HT-29 (cell line): ENCODE measurements at places on chromosomes 1 and 21. TPM values are rescaled to one million over a fixed set of nuclear protein-coding genes. Genes with fewer than 3 reads are reported as not detected.

The GPR61 gene
- total RNA-seq, result 0.18 TPM in 1 of 2 replicates, not detected in the other

The FAM72A gene
- 3.8 and 10.9 TPM in 2 replicates for total RNA-seq

DNA sequence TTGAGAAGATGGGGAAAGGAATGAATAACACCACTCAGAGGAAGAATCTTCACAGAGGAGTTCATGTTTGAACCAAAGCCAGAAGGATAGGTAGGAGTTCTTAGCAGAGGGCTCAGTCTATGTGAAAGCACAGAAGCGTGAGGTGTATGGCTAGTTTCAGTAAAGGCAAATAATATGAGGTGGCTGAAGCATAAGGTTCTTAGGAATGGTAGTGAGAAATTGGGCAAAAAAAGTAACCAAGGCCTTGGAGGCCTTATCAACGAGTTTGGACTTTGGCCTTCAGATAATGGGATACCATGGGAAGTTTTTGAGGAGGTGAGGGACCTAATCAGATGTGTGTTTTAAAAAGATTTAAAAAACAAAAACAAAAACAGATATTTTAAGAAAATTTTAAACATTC lies 47.1 kb downstream of the TCEANC2 start:
- DNase-seq, result no peak

The SYCP1 gene
- total RNA-seq, result not detected in 2 replicates

GRCh38 chr1:209109001-209109785 lies 474.3 kb upstream of the CAMK1G start:
- DNase-seq, result no peak

- no peak for DNase-seq
These were observed 11.0 kb downstream of the TNFRSF9 start for GRCh38 chr1:7929637-7930036.

- DNase-seq, result no peak
These were observed 22.5 kb upstream of the LAX1 start for GRCh38 chr1:203742436-203742835.

DNA sequence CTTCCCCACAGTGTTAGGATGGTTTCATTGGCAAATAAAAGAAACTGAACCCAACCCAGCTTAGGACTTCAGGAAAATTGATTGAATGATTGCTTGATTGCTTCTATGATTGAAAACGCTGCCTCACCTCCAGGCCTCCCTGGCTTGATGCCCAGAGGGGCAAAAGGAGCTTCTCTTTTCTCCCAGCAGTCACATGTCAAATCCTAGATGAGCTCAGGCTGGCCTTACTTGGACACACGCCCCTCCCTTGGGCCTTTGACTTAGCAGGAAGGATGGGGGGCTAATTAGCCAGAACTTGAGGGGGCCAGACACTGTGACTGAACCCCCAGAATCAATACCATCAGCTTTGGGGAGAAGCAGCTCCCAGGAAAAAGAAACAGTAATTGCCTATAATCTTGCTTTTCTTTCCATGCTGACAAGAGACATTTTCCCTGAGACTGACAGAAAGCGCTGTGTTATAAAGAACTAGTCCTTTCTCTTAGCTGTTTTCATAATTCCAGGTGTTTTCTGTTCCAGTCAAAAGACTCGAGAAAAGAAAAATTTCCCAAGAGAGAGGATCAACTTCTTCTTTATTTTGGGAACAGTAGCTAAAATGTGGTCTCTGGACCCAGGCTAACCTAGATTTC lies 50.8 kb upstream of the ATP5PO start:
- DNase-seq, result no peak

GRCh38 chr1:239218301-239218700 lies 168.1 kb upstream of the CHRM3 start:
- DNase-seq, result no peak

- no peak for DNase-seq
These were observed 37.2 kb downstream of the ZBTB17 start for GRCh38 chr1:15938628-15939161.

GRCh38 chr1:32627596-32628162 lies 22.7 kb downstream of the ZBTB8OS start:
- no peak for DNase-seq

DNA sequence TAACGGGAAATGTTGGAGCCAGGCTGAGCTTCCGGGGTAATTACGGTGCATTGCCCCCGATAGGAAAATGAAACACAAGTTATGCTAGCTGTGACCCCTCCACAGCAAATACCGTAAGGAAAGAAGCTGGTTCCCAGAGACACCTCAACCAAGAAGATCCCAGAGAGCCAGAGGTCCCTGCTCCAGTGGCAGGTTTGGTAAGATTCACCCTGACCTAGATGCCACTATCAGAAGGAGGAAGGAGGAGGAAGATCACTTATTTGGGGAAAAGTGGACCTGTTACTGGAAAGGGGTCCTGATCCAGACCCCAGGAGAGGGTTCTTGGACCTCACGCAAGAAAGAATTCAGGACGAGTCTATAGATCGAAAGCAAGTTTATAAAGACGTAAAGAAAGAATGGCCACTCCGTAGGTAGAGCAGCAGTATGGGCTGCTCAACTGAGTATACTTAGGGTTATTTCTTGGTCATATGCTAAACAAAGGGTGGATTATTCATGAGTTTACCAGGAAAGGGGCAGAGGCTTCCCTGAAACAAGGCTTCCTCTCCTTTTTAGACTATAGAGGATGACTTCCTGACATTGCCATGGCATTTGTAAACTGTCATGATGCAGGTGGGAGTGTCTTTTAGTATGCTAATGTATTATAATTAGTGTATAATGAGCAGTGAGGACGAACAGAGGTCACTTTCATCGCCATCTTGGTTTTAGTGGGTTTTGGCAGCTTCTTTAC lies 7.5 kb upstream of the CAPN9 start:
- no peak for DNase-seq

- DNase-seq, result no peak
These were observed 106.6 kb downstream of the MATN1 start for GRCh38 chr1:30616759-30617158.

GRCh38 chr1:240337781-240338180 lies 246.1 kb downstream of the FMN2 start:
- no peak for DNase-seq

GRCh38 chr21:27813750-27814149 lies 846.9 kb upstream of the ADAMTS5 start:
- DNase-seq, result no peak

The RAB7B gene
- 9.0 and 10.5 TPM in 2 replicates for total RNA-seq

DNA sequence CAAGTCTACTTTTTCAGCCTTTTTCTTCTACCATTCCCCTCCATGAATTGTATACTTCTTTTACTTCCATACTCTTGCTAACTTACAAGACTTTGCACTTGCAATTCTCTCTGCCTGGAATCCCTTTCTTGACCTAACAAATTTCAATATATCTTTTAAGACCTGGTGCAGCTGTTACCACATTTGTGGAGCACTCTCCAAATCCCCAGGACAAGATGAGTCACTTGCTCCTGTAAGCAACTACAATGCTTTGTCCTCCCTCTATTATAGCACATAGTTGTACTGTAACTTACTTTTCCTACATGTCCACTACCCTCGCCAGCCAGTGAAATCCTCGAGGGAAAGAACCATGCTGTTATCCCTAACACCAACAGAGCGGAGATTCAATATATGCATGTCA lies 43.1 kb downstream of the WARS2 start:
- DNase-seq, result no peak

- peak; percentile 59 for DNase-seq
These were observed 114.2 kb upstream of the IPO9 start for GRCh38 chr1:201714542-201715329.
